ENCODE measurements at places on chromosomes 5 and 9. TPM values are rescaled to one million over a fixed set of nuclear protein-coding genes. Genes with fewer than 3 reads are reported as not detected.

Gene PKN3
- 6.3 TPM for total RNA-seq

Gene C5orf34
- total RNA-seq: 0.22 TPM

GRCh38 chr9:135081264-135081660 is 6.2 kb upstream of the OLFM1 start:
- H3K4me3 ChIP-seq: no peak overlapping the region
- H3K27me3 ChIP-seq: peaks cover 70% of the 10 kb centered on the region
- no peak for DNase-seq

GRCh38 chr9:94680020-94680419 is 40.7 kb upstream of the FBP1 start:
- H3K27me3 ChIP-seq: no peaks in the 10 kb centered on the region
- H3K4me3 ChIP-seq: no peak overlapping the region
- no peak for DNase-seq
- peaks cover 19% of the 10 kb centered on the region for H3K4me1 ChIP-seq
- no peaks in the 10 kb centered on the region for H3K36me3 ChIP-seq
- no peak overlapping the region for H3K27ac ChIP-seq

GRCh38 chr5:34488984-34489383 is 167.1 kb upstream of the RAI14 start:
- peaks cover 8% of the 10 kb centered on the region for H3K4me1 ChIP-seq
- no peaks in the 10 kb centered on the region for H3K36me3 ChIP-seq
- H3K4me3 ChIP-seq: no peak overlapping the region

DNA sequence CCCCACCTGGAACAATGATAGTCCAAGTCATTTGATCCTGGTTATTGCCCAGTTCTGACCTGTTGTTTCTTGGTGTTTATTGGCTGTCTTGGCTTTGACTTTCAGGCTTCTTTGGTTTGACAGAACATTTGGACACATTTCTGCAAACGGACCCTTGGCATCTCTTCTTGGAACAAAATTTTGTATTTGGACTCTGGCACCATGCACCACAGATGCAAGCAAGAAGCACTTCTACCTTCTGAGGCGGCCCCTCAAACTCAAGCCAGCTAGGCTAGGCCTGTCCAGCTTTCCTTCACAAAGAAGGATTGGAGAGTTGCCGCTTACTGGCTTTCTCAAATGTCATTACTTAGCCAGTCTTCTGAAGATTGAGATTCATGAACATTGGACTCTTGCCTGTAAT is 23.1 kb upstream of the FGF10 start:
- H3K4me3 ChIP-seq: no peak overlapping the region
- no peaks in the 10 kb centered on the region for H3K36me3 ChIP-seq
- H3K4me1 ChIP-seq: no peaks in the 10 kb centered on the region
- no peak overlapping the region for H3K27ac ChIP-seq
- no peak for DNase-seq

GRCh38 chr5:137341831-137342230 is 157.3 kb downstream of the SPOCK1 start:
- no peak overlapping the region for H3K27ac ChIP-seq
- H3K36me3 ChIP-seq: no peaks in the 10 kb centered on the region
- H3K27me3 ChIP-seq: peaks cover 28% of the 10 kb centered on the region
- no peak for DNase-seq
- H3K4me3 ChIP-seq: no peak overlapping the region

- peak overlapping the region; percentile 31 for H3K4me3 ChIP-seq
- DNase-seq: no peak
- no peaks in the 10 kb centered on the region for H3K27me3 ChIP-seq
- peaks cover 70% of the 10 kb centered on the region for H3K4me1 ChIP-seq
Observed at GRCh38 chr5:157561110-157561509, 14.5 kb downstream of the ADAM19 start.

DNA sequence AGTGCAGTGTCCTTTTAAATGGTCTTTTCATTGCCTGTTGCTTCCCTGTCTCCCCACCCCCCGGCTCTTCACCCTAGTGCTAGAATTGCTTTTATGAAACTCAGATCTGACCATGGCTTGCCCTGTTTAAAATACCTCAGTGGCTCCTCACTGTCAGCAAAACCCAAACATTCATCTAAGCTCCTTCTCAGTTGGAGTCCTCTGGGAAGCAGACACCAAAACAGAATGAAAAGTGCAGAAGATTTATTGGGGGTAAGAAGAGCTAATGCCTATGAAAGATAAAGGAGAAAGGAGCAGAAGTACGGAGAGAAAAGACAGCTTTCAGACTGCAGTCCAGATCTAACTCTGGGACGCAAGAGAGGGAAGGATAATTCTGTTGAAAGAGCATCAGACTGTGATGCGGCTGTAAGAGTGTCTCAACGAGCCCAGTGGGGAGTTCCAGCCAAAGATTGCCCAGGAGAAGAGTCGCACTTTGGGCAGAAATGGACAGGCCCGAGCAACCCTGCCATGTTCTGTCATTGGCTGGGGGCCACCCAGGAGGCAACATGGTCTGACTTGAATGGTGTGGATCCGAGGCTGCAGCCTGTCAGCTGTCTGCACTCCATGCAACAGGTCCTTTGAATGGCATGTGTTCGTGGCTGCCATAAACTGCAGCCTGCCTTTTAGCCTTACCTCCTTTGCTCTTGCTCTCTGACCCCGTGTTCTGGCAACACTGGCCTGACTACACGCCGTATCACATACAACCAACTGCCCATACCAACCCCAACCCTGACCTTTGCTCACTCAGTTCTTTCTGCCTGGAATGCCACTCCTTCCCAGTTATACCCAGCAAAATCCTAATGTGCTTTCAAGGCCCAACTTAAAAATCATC is 55.9 kb downstream of the IRF1 start:
- no peak for DNase-seq
- peaks cover 99% of the 10 kb centered on the region for H3K4me1 ChIP-seq
- no peaks in the 10 kb centered on the region for H3K27me3 ChIP-seq

- H3K27me3 ChIP-seq: no peaks in the 10 kb centered on the region
- peaks cover 47% of the 10 kb centered on the region for H3K4me1 ChIP-seq
- no peak overlapping the region for H3K27ac ChIP-seq
- no peak overlapping the region for H3K4me3 ChIP-seq
Observed at GRCh38 chr5:145976431-145977155, 40.2 kb downstream of the SH3RF2 start.

- no peak overlapping the region for H3K4me3 ChIP-seq
- H3K4me1 ChIP-seq: peaks cover 29% of the 10 kb centered on the region
Observed at GRCh38 chr9:129547869-129548570, 72.9 kb downstream of the C9orf50 start.

GRCh38 chr5:77390795-77391194 is 101.3 kb downstream of the WDR41 start:
- no peaks in the 10 kb centered on the region for H3K36me3 ChIP-seq
- H3K4me1 ChIP-seq: no peaks in the 10 kb centered on the region
- no peaks in the 10 kb centered on the region for H3K27me3 ChIP-seq
- no peak overlapping the region for H3K27ac ChIP-seq
- H3K4me3 ChIP-seq: no peak overlapping the region

DNA sequence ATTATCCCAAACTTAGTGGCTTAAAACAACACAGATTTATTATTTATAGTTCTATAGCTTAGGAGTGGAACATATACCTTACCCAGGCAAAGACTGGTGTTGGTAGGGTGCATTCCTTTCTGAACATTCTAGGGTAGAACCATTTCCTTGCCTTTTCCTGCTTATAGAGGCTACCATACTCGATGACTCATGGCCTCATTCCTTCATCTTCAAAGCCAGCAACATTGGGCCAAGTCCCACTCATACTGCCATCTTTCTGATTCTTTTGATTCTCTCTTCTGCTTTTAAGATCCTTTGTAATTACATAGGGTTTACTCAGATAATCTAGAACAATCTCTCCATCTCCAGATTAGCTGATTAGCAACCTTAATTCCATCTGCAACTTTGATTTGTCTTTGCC is 452.7 kb upstream of the KLF4 start:
- H3K4me1 ChIP-seq: no peaks in the 10 kb centered on the region
- H3K27me3 ChIP-seq: no peaks in the 10 kb centered on the region
- H3K27ac ChIP-seq: no peak overlapping the region
- no peaks in the 10 kb centered on the region for H3K36me3 ChIP-seq
- no peak overlapping the region for H3K4me3 ChIP-seq
- no peak for DNase-seq

DNA sequence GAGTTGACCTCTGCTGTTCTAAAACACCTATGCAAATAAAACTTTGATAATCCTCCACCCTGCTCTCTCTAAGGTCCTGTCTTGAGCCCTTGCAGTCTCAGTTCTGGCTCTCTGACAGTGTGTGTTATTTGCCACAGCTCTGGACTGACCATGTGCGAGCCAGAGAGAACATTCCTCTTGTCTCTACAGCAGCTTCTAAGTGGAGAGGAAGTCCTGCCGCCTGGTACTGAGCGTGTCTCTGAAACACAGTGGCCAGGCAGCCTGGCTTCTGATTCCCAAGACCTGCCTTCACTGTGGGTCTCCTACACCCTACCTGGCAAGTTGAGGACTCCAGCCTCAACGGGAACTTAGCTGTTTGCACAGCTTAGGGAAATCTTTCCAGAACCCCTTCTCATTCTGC is 61.6 kb downstream of the ENTREP1 start:
- peaks cover 44% of the 10 kb centered on the region for H3K36me3 ChIP-seq
- H3K27ac ChIP-seq: peak overlapping the region; percentile 78
- DNase-seq: peak; percentile 31

GRCh38 chr5:164002628-164003027 is 497.2 kb downstream of the MAT2B start:
- H3K36me3 ChIP-seq: no peaks in the 10 kb centered on the region
- no peaks in the 10 kb centered on the region for H3K27me3 ChIP-seq
- no peaks in the 10 kb centered on the region for H3K4me1 ChIP-seq
- no peak overlapping the region for H3K4me3 ChIP-seq
- no peak for DNase-seq
- no peak overlapping the region for H3K27ac ChIP-seq

DNA sequence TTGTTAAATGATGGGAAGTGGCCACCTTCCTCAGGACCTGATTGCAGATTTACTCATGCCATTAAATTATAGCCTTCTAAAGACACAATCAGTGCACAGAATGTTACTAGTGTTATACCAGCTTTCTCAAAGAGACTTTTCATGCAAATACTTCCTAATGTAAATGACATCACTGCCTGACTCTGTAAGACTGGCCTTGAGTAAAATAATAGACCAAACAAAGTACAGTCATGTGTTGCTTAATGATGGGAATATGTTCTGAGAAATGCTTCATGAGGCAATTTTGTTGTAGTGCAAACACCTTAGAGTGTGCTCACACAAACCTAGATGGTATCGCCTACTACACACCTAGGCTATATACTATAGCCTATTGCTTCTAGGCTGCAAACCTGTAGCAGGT is 17.0 kb upstream of the C1QTNF3 start:
- DNase-seq: no peak
- H3K4me3 ChIP-seq: no peak overlapping the region
- H3K27me3 ChIP-seq: no peaks in the 10 kb centered on the region
- H3K27ac ChIP-seq: no peak overlapping the region
- H3K4me1 ChIP-seq: no peaks in the 10 kb centered on the region
- no peaks in the 10 kb centered on the region for H3K36me3 ChIP-seq

GRCh38 chr5:147055850-147056566 is 177.5 kb upstream of the PPP2R2B start:
- no peak for DNase-seq
- H3K27me3 ChIP-seq: peaks cover 63% of the 10 kb centered on the region
- H3K36me3 ChIP-seq: no peaks in the 10 kb centered on the region
- H3K27ac ChIP-seq: no peak overlapping the region
- H3K4me1 ChIP-seq: no peaks in the 10 kb centered on the region

DNA sequence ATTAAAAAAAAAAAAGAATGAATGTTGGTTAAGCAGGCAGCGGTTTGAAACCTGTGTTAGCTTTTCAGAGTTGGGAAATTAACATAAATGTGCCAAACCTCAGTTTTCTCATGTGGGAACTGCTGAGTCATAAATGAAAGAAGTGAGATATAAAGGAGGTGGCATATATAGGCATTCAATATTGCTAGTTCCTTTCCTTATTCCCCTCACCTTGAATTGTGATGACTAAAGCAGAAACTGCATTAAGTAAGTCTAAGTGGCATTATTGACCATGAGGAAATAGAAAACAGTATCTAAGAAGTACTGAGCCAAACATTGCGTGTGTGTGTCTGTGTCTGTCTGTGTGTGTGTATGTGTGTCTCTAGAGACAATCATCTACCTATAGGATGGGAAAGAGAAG is 691.2 kb downstream of the TLR4 start:
- no peaks in the 10 kb centered on the region for H3K36me3 ChIP-seq
- no peak overlapping the region for H3K4me3 ChIP-seq
- no peaks in the 10 kb centered on the region for H3K4me1 ChIP-seq
- H3K27ac ChIP-seq: no peak overlapping the region
- no peaks in the 10 kb centered on the region for H3K27me3 ChIP-seq
